CD4-positive, CD25-positive, alpha-beta regulatory T cell (primary cell): ENCODE measurements at places on chromosomes 4 and X.

DNA sequence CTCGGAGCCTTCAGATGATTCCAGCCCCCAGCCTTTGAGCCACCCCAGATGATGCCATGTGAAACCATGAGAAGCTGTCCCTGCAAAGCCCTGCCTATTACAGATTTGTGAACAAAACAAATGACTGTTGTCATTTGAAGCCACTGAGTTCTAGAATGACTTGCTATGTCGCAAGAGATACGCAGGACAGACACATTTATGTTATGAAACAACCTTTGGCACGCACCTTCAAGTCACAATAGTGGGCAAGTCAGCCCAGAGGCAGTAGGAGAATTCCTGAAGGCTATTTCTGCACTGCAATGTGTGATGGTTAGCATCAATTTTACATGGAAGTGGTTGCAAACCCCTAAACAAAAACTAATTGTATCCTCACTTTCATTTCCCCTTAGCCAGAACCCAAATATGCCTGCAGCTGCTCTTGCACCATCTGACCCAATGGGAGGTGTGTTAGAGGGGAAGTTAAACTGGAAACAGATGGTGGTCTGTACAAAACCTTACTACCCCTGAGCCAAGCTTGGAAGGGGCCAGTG lies 174.4 kb upstream of the ATP6AP2 start:
- no peaks in the 10 kb centered on the region for H3K4me1 ChIP-seq
- H3K27me3 ChIP-seq = no peaks in the 10 kb centered on the region
- H3K27ac ChIP-seq = no peak overlapping the region
- no peak for DNase-seq
- no peak overlapping the region for H3K4me3 ChIP-seq

GRCh38 chr4:184282251-184282713 lies 64.6 kb upstream of the ENPP6 start:
- no peaks in the 10 kb centered on the region for H3K27me3 ChIP-seq
- H3K4me3 ChIP-seq = peak overlapping the region; percentile 58
- H3K27ac ChIP-seq = peak overlapping the region; percentile 71
- peaks cover 38% of the 10 kb centered on the region for H3K4me1 ChIP-seq
- peak; percentile 37 for DNase-seq
- no peaks in the 10 kb centered on the region for H3K36me3 ChIP-seq

DNA sequence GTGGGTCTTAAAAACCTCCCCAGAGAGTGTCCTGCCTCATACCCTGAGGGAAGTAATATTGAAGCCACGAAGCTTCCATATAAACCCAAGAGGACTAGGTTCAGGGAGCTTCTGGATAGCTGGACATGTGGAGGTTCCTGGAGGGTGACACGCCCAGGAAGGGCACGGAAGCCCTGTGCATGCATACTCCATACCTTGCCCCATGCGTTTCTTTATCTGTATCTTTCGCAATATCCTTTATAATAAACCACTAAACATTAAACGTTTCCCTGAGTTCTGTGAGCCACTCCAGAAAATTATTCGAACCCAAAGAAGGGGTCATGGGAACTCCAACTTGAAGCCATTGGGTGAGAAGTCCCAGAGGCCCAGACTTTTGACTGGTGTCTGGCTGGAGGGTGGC lies 45.7 kb upstream of the HPF1 start:
- peaks cover 2% of the 10 kb centered on the region for H3K27me3 ChIP-seq
- no peak overlapping the region for H3K27ac ChIP-seq
- H3K4me3 ChIP-seq = no peak overlapping the region
- H3K4me1 ChIP-seq = no peaks in the 10 kb centered on the region
- DNase-seq = no peak

DNA sequence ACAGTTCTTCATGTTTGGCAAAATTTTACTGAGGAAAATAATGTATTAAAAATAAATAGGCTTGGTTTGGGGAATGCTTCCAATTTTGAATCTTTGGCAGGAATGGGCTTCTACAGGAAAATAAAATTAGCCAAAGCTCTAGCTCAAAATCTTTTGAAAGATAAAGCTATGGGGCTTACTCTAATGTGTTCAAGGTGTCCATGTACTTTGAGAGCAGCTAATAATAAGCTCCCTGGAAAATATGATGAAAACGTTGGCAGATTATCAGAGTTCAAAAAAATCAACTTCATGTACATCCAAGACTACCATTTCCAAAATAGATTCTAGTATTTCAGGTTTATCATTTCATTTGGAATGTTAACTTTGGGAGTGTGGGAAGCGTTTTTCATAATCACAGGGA lies 158.4 kb downstream of the EMCN start:
- H3K27ac ChIP-seq = no peak overlapping the region
- no peaks in the 10 kb centered on the region for H3K27me3 ChIP-seq
- no peaks in the 10 kb centered on the region for H3K4me1 ChIP-seq
- H3K4me3 ChIP-seq = no peak overlapping the region

DNA sequence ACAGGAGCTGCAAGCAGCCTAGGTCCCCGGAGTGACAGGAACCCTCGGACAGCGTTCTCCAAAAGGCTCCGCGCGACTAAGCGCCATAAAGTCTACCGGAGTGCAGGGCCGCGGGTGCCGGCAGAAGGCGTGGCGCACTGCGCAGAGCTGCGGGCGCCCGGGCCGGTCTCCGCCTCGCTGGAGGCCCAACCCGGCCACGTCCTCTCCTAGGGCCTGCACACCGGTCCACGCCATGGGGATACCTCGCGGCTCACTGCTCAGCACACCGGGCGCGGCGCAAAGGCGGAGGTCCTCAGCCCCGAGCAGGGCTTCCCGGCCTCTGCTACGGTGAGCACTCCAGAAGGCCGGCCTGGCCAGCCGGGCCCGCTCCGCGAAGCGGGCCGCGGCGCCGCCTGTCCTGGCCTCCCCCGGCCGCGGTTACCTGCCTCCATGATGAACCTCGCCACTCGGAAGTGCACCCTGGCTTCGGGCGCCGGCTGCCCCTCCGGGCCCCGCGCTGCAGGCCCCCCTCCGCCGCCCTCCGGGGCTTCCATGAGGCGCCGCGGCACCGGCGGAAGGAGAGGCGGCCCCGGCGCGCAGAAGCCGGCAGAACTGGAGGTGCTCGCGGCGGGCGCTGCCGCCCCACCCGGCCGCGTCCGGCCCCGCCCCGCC lies at the start of gene CCNQ:
Gene CCNQ, minus strand, starts transcription at position 599 of the 651 bp plus-strand sequence. Its CDS starts 66 bp downstream, at position 533.
- H3K27ac ChIP-seq = peak within 1 kb of the TSS; percentile 55
- peaks cover 17% of the 10 kb centered on the region for H3K36me3 ChIP-seq
- H3K4me1 ChIP-seq = peaks cover 24% of the 10 kb centered on the region
- no peaks in the 10 kb centered on the region for H3K27me3 ChIP-seq
- DNase-seq = no peak
- H3K4me3 ChIP-seq = peak within 1 kb of the TSS; percentile 87

DNA sequence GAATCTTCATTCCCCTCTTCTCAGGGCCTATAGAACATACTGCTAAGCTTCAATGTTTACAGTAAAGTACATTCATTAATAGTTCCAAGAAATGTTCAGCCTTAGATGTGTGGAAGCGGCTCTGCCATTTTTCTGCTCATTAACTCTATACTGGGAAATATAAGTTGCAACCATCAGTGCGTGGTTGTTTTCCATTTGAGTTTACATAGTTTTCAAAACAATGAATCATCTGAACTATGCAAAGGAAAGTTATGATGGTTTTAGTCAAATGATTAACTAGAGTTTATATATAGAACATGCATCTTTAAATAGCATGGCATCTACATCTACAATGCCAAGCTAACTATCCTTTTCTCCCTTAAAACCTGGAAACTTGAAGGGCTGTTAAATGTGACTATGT lies 29.6 kb downstream of the LEF1 start:
- peaks cover 100% of the 10 kb centered on the region for H3K4me1 ChIP-seq
- H3K36me3 ChIP-seq = peaks cover 52% of the 10 kb centered on the region
- H3K27ac ChIP-seq = peak overlapping the region; percentile 77
- H3K4me3 ChIP-seq = peak overlapping the region; percentile 82
- H3K27me3 ChIP-seq = no peaks in the 10 kb centered on the region

GRCh38 chrX:121782544-121782943 lies 735.1 kb downstream of the GLUD2 start:
- no peak overlapping the region for H3K27ac ChIP-seq
- no peaks in the 10 kb centered on the region for H3K4me1 ChIP-seq
- DNase-seq = no peak
- H3K27me3 ChIP-seq = no peaks in the 10 kb centered on the region
- H3K4me3 ChIP-seq = no peak overlapping the region
- H3K36me3 ChIP-seq = no peaks in the 10 kb centered on the region

- no peaks in the 10 kb centered on the region for H3K27me3 ChIP-seq
- no peak for DNase-seq
- no peaks in the 10 kb centered on the region for H3K4me1 ChIP-seq
- no peak overlapping the region for H3K27ac ChIP-seq
- H3K4me3 ChIP-seq = no peak overlapping the region
These were observed 238.8 kb upstream of the PCDH10 start for GRCh38 chr4:132910229-132910748.

GRCh38 chrX:48459483-48459882 lies 10.6 kb downstream of the SLC38A5 start:
- no peak overlapping the region for H3K27ac ChIP-seq
- no peak overlapping the region for H3K4me3 ChIP-seq
- H3K36me3 ChIP-seq = peaks cover 9% of the 10 kb centered on the region
- H3K4me1 ChIP-seq = no peaks in the 10 kb centered on the region
- DNase-seq = no peak
- H3K27me3 ChIP-seq = no peaks in the 10 kb centered on the region

- H3K4me3 ChIP-seq = no peak overlapping the region
- no peak for DNase-seq
- no peak overlapping the region for H3K27ac ChIP-seq
These were observed 1015.6 kb downstream of the PCDH19 start for GRCh38 chrX:99394456-99394855.

DNA sequence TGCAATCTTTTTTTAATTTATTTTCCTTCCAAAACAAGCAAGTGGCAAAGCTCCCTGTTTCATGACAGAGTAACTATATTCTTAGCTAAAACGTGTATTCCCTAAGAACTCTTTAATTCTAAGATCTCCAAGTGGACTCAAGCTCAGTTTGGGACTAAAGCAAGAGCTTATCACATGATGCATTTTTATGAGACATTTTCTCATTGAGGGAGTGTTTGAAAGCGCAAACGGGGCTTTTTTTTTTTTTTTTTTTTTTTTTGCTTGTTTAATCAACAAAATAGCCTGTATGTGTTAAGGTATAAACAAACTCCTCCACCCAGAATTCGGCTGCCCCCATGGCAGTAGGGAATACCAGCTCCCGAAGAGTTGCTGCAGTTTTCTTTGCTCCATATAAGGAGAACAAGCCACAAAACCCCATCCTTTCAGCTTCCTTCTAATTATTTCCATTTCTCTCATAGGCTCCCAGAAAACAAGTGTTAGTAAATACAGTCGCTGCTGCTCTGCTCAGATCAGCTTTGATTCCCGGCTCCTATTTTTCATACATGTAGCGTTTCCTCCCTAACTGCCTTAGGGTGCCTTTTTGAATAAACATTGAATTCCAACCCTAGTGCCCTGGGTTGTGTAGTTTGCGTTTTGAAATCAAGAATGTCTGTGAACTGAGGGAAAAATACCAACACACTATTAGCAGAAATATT lies 669 bp upstream of the PPARGC1A start:
- DNase-seq = no peak
- no peaks in the 10 kb centered on the region for H3K4me1 ChIP-seq
- H3K27ac ChIP-seq = no peak overlapping the region
- H3K36me3 ChIP-seq = no peaks in the 10 kb centered on the region

DNA sequence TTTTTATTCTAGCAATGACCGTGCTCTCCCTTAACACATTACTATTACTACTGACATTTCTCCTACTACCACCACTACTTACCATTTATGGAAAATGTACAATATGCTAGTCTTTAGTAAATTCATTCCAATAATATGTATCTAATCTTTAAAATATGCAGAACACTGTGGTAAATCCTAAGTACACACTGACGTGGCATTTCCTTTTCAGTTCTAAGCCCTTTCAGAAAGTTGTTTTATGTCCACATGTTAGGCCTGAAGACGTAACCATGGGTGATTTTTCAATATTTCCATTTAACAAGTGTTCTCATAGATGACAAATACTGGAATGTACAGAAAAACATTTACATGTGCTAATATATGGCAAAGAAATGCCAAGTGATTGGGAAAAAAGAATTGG lies 268.6 kb upstream of the SLIT2 start:
- no peak overlapping the region for H3K4me3 ChIP-seq
- no peaks in the 10 kb centered on the region for H3K4me1 ChIP-seq
- H3K27ac ChIP-seq = no peak overlapping the region

- no peaks in the 10 kb centered on the region for H3K27me3 ChIP-seq
- no peaks in the 10 kb centered on the region for H3K4me1 ChIP-seq
- no peaks in the 10 kb centered on the region for H3K36me3 ChIP-seq
- DNase-seq = peak; percentile 7
- peak overlapping the region; percentile 13 for H3K4me3 ChIP-seq
These were observed 3.8 kb upstream of the RADX start for GRCh38 chrX:106608016-106608415.

DNA sequence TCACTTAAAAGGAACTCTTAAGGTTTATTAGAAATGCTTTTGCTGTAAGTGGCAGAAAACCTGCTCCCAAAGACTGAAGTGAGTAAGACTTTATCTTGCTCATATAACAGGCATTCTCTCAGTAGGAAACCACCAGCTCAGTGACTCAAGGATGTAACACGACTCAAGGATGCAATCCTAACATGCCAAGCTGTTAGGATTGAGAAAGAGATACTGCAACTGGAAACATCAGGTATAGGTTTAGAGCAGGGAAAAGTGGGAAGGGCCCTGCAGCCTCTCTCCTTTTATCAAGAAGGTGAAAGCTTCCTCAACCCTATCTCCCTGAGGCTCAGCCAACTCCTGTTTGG lies 11.9 kb upstream of the SLC9A7 start:
- no peaks in the 10 kb centered on the region for H3K4me1 ChIP-seq
- H3K27me3 ChIP-seq = peaks cover 2% of the 10 kb centered on the region
- no peaks in the 10 kb centered on the region for H3K36me3 ChIP-seq
- H3K4me3 ChIP-seq = no peak overlapping the region
- no peak overlapping the region for H3K27ac ChIP-seq
- no peak for DNase-seq

GRCh38 chrX:39449352-39449751 lies 648.1 kb downstream of the MID1IP1 start:
- H3K27ac ChIP-seq = no peak overlapping the region
- H3K4me3 ChIP-seq = no peak overlapping the region
- H3K36me3 ChIP-seq = no peaks in the 10 kb centered on the region
- H3K27me3 ChIP-seq = no peaks in the 10 kb centered on the region
- H3K4me1 ChIP-seq = peaks cover 16% of the 10 kb centered on the region

- H3K4me3 ChIP-seq = peak overlapping the region; percentile 32
- no peaks in the 10 kb centered on the region for H3K4me1 ChIP-seq
- H3K27me3 ChIP-seq = no peaks in the 10 kb centered on the region
- DNase-seq = peak; percentile 44
- no peaks in the 10 kb centered on the region for H3K36me3 ChIP-seq
These were observed 30.1 kb upstream of the SPARCL1 start for GRCh38 chr4:87559090-87559837.

- no peaks in the 10 kb centered on the region for H3K36me3 ChIP-seq
- peaks cover 4% of the 10 kb centered on the region for H3K27me3 ChIP-seq
- H3K27ac ChIP-seq = no peak overlapping the region
- no peak overlapping the region for H3K4me3 ChIP-seq
These were observed 40.2 kb downstream of the ADH7 start for GRCh38 chr4:99394896-99395295.

GRCh38 chr4:24181005-24181404 lies 291.2 kb upstream of the PPARGC1A start:
- no peaks in the 10 kb centered on the region for H3K27me3 ChIP-seq
- no peaks in the 10 kb centered on the region for H3K4me1 ChIP-seq
- no peak for DNase-seq
- no peaks in the 10 kb centered on the region for H3K36me3 ChIP-seq
